Activated CD4-positive, alpha-beta T cell treated with anti-CD3 and anti-CD28 coated beads, Interleukin-2, amount 10 ng/mL, durations not matched to agents 24 days and 14 days (primary cell): ENCODE measurements at places on chromosomes 11 and 22. TPM values are rescaled to one million over a fixed set of nuclear protein-coding genes. Genes with fewer than 3 reads are reported as not detected.

Gene NRIP3
- total RNA-seq: 4.8 and 5.3 TPM in 2 replicates

Gene LRP4
- total RNA-seq: 0.12 and 0.31 TPM in 2 replicates

Gene OR2AG2
- 0.62 and 0.70 TPM in 2 replicates for total RNA-seq

Gene MYO7A
- total RNA-seq: 0.07 TPM in 1 of 2 replicates, not detected in the other

Gene LMNTD2
- 0.47 and 1.1 TPM in 2 replicates for total RNA-seq

Gene PHLDB1
- total RNA-seq: 1.3 and 1.7 TPM in 2 replicates
